ENCODE measurements at places on chromosomes 11 and 22. TPM values are rescaled to one million over a fixed set of nuclear protein-coding genes. Genes with fewer than 3 reads are reported as not detected.

The OR5A1 gene
- not detected for total RNA-seq

The USH1C gene
- not detected for total RNA-seq

The SPI1 gene
- total RNA-seq = not detected

The TBX1 gene
- 1.1 TPM for total RNA-seq

The LYVE1 gene
- total RNA-seq = not detected

The POU2AF2 gene
- not detected for total RNA-seq

The SLC16A8 gene
- not detected for total RNA-seq

The GPR137 gene
- 14.3 TPM for total RNA-seq

The ADAMTS15 gene
- 9.0 TPM for total RNA-seq

The PRG3 gene
- not detected for total RNA-seq

The MS4A7 gene
- not detected for total RNA-seq

The GGT5 gene
- total RNA-seq = not detected

The GP1BB gene
- total RNA-seq = 6.2 TPM

The MAPK1 gene
- total RNA-seq = 55.2 TPM

The FBLN1 gene
- 10.0 TPM for total RNA-seq

The ANO3 gene
- not detected for total RNA-seq

The MS4A2 gene
- total RNA-seq = not detected

The OR51B6 gene
- total RNA-seq = not detected

The CTSF gene
- 7.5 TPM for total RNA-seq

The NCF4 gene
- total RNA-seq = 0.23 TPM

The TENM4 gene
- total RNA-seq = 23.5 TPM

The PARVA gene
- 20.2 TPM for total RNA-seq

The C11orf97 gene
- total RNA-seq = not detected

The CNGA4 gene
- total RNA-seq = not detected

The PATE4 gene
- total RNA-seq = not detected

The SGSM1 gene
- not detected for total RNA-seq

The KCNK4 gene
- total RNA-seq = 0.23 TPM

The TAF1D gene
- 143 TPM for total RNA-seq

The KCNC1 gene
- not detected for total RNA-seq

The GPHA2 gene
- not detected for total RNA-seq

The TST gene
- total RNA-seq = 30.8 TPM

The CEP126 gene
- total RNA-seq = 0.92 TPM

The TRIM48 gene
- total RNA-seq = not detected

The OR5B12 gene
- total RNA-seq = not detected

The OR51E1 gene
- total RNA-seq = not detected

The IGLL1 gene
- total RNA-seq = not detected

The KRTAP5-1 gene
- total RNA-seq = not detected

The OR8J1 gene
- total RNA-seq = not detected

The TMPRSS5 gene
- not detected for total RNA-seq

The SCARF2 gene
- total RNA-seq = 9.5 TPM

The ZFTA gene
- 14.0 TPM for total RNA-seq

The KCNJ5 gene
- not detected for total RNA-seq

The IGLL5 gene
- not detected for total RNA-seq

The PNPLA5 gene
- not detected for total RNA-seq

The ZNF214 gene
- 1.8 TPM for total RNA-seq
